Left hindlimb (tissue), 1 donor: ENCODE measurements at places on chromosomes 2 and 18.

- no peak for DNase-seq
Measured at GRCh38 chr2:46858702-46859090, 56.9 kb downstream of the MCFD2 start.

DNA sequence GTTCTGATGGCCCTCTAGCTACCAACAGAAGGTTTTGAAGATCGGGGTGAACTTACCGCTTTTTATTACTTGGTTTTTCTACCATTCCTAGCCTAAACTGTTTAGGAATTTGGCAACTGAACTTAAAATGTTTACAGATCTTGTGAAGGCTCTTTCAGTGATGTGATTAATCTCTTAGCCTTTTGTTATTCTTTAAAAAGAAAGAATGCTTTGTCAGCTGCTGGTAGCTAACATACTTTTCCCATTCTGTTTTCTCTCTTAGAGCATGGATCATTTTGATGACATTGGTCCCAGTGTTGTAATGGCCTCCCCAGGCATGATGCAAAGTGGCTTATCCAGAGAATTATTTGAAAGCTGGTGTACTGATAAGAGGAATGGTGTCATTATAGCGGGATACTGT lies 18.1 kb downstream of the CPSF3 start:
- DNase-seq: no peak

GRCh38 chr2:67954093-67954748 lies 108.6 kb downstream of the C1D start:
- DNase-seq: no peak

DNA sequence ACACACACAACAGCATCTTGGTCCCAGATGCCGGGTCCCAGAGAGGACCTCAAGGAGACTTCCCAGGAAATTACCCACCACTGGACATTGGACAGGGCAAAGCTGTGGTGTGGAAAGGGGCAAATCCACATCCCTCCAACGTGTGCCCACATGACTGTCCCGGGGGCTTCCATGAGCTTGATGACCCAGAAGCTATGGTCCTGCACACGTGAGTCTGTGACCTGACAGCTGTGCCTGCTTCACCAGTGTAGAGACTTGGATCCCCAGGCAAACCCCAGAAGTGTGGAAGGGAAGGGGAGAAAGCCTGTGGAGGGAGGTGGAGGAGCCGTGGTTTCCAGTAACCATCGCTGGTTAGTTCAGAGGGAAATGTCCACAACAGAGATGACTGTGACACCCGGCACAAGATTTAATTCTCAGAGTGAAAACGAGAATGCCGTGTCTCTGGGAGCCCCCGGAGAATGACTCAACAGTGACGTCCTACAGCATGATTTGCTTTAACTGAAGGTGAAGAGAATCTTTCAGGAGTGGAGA lies 19.1 kb upstream of the GPR55 start:
- no peak for DNase-seq

GRCh38 chr2:217127744-217128143 lies 267.9 kb upstream of the TNP1 start:
- peak; percentile 48 for DNase-seq

DNA sequence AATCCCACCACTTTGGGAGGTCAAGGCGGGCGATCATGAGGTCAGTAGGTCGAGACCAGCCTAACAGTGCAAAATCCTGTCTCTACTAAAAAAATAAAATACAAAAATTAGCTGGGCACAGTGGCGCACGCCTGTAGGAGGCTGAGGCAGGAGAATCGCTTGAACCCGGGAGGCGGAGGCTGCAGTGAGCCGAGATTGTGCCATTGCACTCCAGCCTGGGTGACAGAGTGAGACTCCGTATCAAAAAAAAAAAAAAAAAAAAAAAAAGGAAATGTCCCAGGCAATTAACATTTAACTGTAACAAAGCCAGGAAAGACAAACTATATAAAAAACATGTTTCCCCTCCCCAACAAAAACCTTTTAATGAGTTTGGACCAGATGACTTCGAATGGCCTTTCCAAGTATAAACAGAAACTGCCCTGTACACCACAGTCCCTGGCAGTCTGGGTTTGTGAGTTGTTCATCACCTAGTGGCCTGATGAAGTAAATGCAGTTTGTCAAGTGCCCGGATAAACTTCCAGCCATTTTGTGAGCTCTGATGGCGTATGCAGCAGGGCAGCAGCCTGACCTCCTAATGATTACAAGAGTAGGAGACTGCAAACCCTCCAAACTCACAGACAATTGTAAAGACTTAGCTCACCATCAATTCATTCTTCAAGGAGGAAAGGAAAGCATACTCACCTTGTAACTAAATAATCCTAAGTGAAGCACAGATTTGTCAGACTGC lies 16.6 kb upstream of the PCBP1 start:
- DNase-seq: peak; percentile 75

- DNase-seq: no peak
Measured at GRCh38 chr2:101781791-101782426, 84.4 kb downstream of the MAP4K4 start.

DNA sequence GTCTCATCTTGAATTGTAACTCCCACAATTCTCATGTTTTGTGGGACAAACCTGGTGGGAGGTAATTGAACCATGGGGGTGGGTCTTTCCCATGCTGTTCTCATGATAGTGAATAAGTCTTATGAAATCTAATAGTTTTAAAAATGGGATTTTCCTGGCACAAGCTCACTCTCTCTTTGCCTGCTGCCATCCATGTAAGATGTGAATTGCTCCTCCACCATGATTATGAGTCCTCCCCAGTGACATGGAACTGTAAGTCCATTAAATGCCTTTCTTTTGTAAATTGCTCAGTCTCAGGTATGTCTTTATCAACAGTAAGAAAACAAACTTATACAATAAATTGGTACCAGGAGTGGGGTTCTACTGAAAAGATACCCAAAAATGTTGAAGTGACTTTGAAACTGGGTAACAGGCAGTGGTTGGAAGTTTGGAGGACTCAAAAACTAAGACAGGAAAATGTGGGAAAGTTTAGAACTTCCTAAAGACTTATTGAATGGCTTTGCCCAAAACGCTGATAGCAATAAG lies 601.4 kb downstream of the ZEB2 start:
- DNase-seq: no peak

DNA sequence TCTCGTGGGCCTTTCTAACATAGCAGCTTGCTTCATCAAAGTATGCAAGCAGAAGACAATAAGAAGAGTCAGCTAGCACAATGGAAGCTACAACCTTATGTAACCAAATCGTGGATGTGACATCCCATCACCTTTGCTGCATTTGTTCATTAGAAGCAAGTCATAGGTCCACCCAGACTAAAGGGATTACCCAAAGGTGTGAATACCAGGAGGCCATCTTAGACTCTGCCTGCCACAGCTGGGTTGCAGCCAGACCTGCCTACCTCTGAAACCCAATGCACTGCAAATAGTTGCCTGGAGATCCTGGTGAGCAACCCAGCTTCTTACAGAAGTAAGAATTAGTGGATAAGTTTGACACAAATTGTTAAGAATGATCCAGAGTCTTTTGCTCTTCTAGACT lies 10.6 kb downstream of the SLC1A4 start:
- DNase-seq: no peak

DNA sequence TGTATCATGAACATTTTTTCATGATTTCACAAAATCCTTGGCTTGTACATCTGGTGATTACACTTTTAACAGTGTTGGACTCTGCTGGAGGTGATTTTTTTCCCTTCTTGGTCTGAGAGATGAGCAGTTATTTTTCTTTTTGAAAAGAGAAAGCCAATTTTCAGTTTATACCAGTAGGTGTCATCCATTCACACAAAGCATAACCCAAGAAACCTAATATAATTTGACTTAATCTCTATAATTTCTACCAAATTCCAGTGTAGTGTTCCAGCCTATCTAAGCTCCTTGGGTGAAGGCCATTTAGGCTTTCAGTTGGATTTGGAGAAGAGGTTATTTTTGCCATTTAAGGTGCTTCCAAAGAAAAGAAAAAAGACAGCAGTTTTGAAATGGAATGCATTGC lies 7.7 kb upstream of the ICOS start:
- no peak for DNase-seq

DNA sequence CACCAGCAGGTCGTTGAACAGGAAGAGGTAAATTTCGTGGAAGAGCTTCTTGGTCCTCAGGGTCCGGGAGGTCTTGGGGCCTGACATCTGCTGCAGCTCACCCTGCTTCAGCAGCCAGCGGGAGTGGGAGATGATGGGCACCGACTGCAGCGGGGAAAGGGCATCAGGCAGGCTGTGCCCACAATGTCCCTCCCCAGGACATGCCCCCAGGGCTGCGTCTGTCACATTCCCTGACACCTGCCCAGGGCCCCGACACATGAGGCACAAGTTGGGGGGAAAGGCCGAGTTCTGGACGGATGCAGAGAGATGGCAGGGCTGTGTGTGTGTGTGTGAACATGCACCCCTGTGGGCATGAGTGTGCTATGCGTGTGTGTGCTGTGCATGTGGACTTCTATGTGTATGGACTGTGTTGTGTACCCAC lies 13.9 kb downstream of the SNORC start:
- no peak for DNase-seq

GRCh38 chr2:143740431-143740830 lies 611.2 kb downstream of the ARHGAP15 start:
- DNase-seq: no peak

DNA sequence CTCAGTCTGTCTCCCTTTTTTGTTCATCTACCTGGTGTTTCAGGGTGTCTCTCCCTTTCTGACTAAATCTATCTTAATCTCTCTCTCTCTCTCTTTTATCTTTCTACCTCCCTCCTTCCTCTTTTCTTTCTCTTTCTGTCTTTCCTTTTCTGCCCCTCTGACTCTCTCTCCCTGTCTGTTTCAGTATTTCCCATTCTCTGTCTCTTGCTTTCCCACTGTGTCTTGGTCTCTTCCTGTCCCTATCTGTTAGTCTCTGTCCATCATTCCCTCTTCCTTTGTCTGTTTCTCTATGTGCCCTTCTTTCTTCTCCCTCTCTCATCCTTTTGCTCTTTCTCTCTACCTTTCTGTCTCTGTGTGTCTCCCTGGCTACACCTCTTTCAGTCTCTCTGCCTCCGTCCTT lies 56.7 kb downstream of the R3HDM1 start:
- DNase-seq: no peak

- no peak for DNase-seq
Measured at GRCh38 chr2:215015421-215015820, 123.0 kb downstream of the ABCA12 start.
